ENCODE measurements at places on chromosomes 1 and 21.

DNA sequence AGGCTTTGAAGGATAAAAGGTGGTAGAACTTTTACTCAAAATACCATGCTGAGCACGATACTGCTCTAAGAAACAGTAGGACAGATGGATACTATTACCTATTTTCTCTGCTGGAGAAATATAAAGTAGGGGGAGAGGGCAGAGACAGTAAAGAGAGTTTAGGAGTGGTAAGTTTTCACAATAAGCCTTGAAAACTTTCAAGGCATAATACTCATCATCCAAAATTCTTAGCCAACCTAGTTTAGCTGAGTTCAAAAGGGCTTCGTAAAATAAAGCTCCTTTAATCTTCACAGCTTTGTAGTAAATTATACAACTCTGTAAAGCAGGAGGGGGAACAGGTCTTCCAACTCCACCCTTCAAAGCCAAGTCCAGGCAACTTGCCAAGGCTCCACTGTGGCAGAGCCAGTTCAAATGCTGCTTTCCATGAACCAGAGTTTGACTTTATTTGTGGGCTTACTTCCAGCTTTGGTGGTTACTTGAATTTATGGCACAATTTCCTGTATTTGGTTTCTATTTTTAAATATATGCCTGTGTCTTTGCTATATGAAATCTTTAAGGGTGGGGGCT lies 15.5 kb downstream of the TEX38 start:
- DNase-seq = peak; percentile 17

DNA sequence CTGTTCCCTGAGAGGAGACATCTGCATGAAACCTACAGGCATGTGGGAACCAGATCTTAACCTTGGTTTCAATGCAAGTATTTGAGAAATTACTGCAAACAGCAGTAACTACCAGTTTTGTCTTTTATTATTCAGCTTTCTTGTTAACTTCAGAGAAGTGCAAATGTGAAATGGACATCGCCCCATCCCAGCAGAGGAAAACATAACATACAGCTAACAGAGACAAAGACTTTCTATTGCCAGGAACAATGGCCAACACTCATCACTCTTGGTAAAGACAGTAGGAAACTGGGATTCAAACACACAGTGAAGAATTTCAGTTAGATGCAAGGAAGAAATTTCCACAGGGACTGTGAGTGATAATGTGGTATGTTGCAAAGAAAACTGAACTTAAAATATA lies 115.1 kb downstream of the SLC30A10 start:
- DNase-seq = no peak

- no peak for DNase-seq
Measured at GRCh38 chr1:3267550-3268270, 186.8 kb upstream of the ARHGEF16 start.

- no peak for DNase-seq
Measured at GRCh38 chr1:227449741-227450441, 113.5 kb upstream of the ZNF678 start.

DNA sequence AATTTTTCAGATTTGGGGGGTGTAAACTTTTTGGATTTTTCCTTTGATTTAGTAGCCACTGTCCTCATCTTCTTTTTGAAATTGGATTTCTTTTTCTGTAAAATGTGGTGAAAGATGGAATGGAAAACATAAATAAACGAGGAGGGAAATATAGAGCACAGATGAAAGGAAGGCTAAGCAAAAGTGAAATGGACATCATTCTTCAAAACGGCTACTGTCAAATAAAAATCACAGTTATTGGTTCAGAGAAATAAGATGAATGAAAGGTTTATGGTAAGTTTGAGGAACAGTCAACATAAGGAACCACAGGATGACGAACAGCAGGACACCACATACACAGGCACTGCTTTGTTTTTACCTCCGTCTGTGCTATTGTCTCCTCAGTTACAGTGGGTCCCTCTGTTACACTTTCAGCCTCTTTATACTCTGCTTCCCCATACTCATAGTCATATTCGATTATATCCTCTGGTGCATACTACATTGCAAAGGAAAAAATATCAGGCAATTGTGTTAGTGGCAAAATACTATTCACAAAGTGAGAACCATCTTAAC lies 82.4 kb downstream of the COL11A1 start:
- no peak for DNase-seq

DNA sequence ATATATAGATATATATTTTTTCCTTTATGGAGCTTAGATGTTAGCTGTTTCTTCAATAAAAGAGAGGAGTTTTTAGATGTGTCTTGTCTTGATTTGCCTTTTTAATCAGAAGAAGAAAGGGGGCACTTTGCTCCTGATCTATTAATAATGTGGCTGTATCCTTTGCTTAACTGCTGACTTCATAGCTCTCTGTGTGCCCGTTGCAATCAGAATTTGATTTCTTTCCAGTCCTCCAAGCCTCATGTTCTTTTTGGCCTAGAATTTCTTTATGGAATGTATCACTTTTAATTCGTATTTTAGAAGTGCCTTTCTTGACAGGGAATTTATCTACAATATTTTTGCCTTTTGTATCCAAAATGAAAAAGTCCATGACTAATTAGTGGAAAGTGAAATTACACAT lies 85.3 kb downstream of the C1orf21 start:
- no peak for DNase-seq

GRCh38 chr1:37926038-37926924 lies 20.6 kb downstream of the INPP5B start:
- DNase-seq = no peak

DNA sequence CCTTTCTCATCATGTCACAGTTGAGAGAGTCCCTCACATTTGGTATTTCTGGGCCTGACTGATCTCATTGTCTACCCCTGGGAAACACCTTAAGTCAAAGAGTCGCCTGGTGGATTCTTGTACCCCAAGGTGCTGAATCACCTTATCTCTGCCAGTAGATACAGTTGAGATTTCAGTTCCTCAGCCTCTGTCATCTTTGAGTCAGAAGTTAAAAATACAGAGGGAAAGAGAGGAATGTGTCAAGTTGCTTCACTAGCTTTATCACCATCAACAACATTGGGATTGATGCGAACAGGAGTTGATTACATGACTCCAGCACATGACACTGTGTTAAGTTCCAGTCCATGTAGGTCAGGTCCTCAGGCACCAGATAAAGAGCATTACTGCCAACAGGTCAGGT lies 513.0 kb downstream of the NUF2 start:
- DNase-seq = no peak
